Activated CD4-positive, alpha-beta T cell treated with anti-CD3 and anti-CD28 coated beads, Interleukin-2, Interleukin-6, amounts not matched to agents 100 ng/mL and 50 ng/mL, durations not matched to agents 16 hours and 8 hours (primary cell): ENCODE measurements at places on chromosomes 11 and 22.

DNA sequence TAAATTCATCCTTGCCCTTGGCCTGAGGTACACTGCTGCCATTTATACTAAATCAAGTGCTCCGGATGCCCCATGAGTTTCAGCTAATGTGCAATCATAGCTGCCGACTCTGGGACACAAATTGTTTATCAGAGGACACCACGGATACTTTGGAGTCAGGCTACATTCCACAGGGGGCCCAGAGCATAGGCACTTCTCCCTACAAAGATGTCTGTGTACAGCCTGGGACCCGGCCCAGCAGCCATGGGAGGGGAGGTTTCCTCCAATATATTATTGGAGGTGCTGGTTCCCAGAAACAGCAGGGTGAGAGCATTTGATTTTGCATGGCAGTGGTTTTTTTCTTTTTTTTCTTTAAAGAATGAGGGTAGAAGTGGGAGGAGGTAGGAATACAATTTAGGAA is 31.3 kb downstream of the HTR3B start:
- DNase-seq = no peak

GRCh38 chr11:76205252-76206076 is 838 bp downstream of the WNT11 start:
- DNase-seq = no peak

- no peak for DNase-seq
Observed at GRCh38 chr11:64482588-64482987, 108.4 kb upstream of the SLC22A12 start.

GRCh38 chr11:114081641-114082414 is 22.3 kb downstream of the ZBTB16 start:
- no peak for DNase-seq

- DNase-seq = no peak
Observed at GRCh38 chr11:10876158-10876557, 18.3 kb upstream of the ZBED5 start.

GRCh38 chr22:48740731-48741405 is 1086.8 kb downstream of the BRD1 start:
- no peak for DNase-seq

- DNase-seq = no peak
Observed at GRCh38 chr11:77107950-77108349, 5.3 kb downstream of the OMP start.

DNA sequence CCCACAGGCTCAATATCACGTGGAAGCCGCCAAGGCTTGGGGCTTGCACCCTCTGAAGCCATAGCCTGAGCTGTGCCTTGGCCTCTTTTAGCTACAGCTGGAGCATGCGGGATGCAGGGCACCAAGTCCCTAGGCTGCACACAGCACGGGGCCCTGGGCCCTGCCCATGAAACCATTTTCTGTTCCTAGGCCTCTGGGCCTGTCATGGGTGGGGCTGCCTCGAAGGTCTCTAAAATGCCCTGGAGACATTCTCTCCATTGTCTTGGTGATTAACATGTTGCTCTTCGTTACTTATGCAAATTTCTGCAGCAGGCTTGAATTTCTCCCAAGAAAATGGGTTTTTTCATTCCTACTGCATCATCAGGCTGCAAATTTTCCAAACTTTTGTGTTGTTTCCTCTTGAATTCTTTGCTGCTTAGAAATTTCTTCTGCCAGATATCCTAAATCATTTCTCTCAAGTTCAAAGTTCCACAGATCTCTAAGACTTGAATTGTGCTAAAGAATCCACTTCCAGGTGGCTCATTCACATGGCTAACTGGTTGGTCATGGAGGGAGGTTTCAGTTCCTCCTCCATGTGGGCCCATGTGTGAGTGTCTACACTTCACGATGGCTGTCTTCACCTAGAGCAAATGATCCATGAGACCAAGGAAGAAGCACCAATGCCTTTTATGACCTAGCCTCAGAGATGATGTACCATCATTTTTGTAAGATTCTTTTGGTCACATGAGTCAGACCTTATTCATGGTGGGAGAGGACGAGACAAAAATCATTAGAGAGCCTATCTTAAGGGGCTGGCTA is 7.4 kb upstream of the CREBZF start:
- DNase-seq = no peak

DNA sequence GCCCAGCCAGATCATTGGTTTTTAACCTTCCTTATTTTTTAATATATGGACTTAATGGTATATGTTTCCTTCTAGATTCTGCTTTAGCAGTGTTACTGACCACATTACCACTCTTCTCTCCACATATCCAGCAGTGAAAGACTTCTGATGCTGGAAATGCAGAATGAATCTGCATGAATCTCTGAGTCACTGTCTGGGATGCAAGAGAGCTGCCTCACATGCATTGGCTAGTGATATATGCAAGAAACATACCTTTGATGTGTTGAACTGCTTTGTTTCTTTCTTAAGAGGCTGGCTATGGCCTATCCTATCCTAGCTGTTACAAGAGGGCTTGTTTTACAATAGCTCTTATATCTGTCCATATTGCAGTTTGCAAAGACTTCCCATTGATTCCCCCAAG is 16.6 kb upstream of the AMPD3 start:
- no peak for DNase-seq

GRCh38 chr11:9759519-9760192 is 95.8 kb downstream of the SWAP70 start:
- peak; percentile 96 for DNase-seq

DNA sequence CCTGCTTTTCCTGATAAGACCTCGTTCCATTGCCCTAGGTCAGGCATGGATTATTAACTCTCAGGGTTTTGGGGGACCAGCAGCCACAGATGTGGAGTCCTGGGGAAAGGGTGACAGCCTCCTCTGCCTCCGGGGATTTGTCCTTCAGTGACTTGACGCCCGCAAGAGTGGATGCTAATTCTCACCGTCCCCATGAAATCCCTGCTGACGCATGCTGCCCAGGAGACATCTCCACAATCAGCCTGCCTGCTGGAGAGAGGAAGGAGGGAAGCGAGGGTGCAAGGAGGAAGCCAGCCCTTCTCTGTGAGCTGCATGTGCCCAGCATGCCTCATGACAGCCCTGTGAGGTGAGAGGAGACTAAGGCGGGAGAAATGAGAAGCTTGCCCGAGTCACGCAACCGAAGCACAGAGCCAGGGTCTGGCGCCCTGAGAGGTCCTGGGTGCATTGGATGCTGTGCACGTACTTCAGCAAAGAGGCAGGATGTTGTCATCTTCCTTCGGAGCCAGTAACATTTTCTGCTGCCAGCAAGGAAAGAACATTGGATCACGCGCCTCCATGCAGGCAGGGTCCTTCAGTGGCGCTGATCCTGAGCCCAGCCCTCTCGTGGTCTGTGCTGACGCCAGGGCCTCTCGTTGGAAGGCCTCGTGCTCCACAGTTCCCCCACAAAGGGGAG is 27.3 kb upstream of the KRTAP5-6 start:
- no peak for DNase-seq

DNA sequence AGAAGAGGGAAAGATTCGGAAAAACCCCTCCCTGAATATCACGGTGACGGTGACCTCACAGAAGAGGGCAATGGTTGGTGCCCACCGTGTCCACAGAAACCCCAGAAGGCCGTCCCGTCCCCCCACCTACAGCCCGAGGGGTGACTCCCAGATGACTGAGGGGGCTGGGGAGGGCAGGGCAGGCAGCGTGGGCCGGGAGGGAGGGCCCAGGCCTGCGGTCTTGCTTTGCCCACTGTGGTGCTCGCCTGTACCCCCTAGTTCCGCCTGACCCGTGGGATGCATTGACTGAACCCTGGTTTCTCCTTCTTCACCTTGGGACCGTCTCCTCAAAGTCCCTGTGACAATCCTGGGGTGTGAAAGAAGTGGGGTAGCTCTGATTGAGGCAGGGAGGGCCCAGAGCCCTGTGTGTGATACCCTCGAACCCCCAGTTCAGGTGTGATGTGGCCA is 526.7 kb downstream of the BRD1 start:
- DNase-seq = no peak

- DNase-seq = no peak
Observed at GRCh38 chr11:117395476-117395875, 67.8 kb downstream of the CEP164 start.

GRCh38 chr11:44804449-44805437 is 78.0 kb downstream of the TSPAN18 start:
- no peak for DNase-seq

DNA sequence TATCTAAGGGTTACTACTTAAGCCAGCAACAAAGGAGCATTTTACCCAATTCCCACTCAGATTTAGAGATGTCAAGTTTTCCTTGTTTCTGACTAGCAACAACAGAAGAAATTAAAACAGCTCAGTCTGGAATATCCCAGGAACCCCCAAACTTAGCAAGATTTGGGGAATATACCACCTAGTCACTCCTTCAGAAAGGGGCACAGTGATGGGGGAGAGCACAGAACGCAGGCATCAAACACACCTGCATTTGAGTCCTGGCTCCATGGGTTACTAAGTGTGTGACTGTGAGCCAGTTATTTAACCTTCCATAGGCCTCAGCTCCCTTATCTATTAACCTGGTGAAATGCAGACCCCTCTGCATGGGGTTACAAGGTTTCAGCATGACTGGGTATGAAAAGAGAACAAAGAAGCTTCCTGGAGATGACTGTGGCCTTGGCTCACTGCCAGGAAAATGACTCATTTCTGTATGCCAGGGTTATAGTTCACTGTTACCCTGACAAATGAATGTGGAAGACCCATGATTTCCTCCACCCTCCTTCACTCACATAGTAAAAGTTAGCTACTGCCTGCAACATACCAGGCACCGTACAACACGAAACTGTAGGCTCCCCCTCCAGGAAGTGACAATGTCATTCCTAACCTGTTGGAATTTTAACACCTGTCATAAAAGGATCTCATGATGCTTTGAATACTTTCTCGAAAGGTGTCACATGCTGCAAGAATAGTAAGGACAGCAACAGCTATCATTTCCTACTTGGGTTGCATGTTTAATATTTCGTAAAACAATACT is 79.6 kb downstream of the ME3 start:
- DNase-seq = peak; percentile 97

DNA sequence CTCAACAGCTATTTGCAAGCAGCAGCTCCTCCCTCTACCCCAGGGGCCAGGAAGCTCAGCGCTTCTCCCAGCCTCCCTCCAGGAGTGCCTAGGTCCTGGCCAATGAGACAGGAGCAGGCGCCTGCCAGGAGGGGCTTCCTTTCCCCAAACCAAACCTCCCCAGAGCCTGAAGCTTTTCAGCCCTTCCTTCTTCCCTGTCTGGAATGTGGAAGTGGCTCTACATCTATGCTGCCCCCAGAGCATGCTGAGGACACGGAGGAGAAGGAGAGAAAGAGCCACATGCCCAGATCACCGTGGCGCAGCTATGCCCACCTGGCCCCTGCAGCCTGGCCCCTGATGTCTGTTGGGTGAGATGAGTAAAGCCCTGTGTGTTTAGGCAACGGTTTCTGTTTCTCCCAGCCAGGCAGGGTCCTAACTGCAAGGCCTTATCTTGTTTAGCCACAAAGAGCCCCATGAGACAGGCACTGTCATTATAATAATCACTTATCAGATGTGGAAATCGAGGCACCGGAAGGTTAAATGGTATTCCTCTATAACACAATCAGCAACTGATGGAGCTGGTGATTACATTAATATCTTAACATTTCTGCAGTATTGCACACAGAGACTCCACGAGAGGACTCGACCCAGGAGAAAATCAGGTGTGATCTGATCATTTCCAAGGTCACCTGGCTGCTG is 315.8 kb downstream of the CTTN start:
- DNase-seq = no peak

DNA sequence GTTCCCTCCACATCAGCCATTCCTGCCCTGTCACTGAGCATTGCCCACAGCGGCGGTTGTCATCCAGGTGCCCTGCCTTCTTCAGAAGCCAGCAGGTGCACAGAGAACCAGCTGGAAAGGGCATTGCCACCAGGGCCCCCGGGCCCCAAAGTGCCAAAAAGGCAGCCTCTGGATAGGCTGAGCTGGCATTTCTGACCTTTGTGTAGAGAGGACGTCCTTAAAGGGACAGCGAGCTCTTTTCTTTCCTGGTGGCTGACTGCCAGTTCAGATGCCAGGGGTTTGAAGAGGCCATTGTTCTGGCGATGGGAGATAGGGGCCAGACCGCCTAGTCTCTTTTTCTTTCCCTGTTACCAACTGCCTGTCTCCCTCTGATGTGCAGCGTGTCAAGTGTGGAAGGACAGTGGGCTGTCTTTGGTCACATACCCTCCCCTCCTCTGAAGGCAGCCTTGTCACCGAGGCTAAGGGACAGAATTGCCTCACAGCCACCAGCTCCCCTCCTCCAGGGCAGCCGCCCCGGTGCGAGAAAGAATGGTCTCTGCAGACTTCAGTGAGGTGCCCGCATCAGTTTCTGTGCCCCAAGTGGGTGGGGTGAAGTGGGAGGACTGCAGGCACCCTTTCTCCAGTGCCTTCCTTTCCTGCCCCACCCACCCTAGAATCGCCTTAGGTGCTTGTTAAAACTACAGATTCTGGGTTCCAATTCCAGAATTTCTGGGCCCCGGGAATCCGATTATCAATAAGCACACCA is 109.6 kb downstream of the SCN3B start:
- DNase-seq = no peak

- no peak for DNase-seq
Observed at GRCh38 chr11:45576461-45577215, 88.8 kb downstream of the CHST1 start.

DNA sequence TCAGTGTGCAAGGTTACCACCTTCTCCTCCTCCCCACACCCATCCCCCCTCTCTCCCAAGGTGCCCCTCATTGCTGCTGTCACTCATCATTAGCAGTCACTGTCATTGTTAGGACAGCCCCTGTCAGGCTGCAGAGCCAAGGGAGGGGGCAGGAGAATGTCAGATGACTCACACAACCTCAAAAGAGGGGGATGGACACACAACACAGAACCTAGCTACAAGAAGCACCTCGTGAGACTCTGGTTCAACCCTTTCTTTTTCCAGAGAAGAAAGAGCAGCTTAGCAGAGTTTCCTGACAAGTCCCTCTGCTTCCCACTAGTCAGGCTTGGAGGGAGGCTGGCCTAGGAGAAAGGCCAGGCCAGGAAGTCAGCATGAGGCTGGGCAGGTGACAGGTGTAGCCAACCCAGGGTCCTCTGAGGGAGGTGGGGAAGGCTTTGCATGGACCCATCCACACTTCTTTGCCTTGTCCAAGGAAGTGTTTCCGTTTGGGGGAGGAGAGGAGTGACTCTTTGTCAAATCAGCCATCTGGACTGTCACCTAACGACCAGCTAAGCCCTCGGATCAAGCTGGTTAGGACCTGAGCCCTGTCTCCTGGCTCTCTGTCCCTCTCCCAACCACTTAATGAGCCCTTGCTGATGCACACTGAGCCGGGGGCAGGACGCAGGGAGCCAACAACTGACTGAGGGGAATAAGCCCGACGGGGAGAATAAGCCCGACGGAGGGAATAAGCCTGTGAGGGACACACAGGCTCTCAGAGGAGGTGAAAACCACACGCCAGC is 18.3 kb downstream of the ADORA2A start:
- no peak for DNase-seq

DNA sequence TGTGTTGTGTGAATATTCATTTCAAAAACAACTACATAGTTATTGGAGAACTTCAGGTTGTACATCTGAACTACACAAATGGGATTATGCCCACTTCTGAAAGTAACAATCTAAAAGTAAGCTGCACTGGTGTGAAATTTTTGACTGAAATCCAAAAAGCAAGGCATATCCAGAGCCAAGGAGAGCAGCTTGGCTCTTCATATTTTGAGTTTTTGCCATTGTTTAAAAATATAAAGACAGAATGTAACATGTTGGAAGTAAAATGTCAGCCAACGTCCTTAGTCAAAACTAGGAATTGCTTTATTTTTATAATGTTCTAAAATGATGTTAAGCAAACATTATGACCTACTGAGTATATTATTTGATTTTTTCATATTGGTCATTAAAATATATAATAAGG is 45.8 kb upstream of the NOX4 start:
- DNase-seq = no peak

GRCh38 chr11:88175569-88176075 is 379 bp upstream of the RAB38 start:
- DNase-seq = no peak
